Cerebellar cortex (tissue), 1 donor: ENCODE measurements at places on chromosomes 13 and 19.

- DNase-seq = no peak
Measured at GRCh38 chr19:16416991-16417390, 54.8 kb downstream of the EPS15L1 start.

DNA sequence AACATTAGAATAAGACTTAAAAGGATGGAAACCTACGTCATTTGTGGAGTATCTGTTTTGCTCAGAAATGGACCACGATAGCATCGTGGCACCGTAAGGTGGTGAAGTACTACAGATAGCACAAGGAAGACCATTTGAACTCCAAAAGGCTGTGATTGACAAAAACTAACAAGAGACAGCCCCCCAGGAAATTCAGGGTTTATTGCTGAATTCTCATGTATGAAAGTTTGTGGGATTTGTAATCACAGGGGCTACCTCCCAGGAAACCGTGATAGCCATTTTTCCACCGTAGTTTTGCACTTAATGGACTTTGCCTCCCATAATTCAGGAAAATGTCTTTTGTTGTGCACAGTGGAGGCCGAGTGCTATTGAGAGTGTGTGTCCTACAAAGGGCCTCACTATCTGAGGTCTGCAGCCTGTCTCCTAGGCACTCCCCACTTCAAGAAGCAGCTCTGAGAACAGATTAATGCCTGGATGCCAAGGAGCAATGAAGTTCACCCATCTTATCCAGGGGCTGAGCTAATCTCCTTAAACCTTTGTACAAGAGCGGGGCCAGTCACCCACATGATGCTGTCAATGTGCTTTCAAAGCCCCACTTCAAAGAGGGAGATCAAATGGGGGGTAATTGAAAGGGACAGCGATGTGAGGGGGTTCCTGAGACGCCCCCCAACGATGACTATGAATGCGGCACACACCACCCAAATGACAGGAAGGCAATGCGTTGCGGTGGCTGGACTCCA lies 182.6 kb downstream of the COL4A1 start:
- no peak for DNase-seq

DNA sequence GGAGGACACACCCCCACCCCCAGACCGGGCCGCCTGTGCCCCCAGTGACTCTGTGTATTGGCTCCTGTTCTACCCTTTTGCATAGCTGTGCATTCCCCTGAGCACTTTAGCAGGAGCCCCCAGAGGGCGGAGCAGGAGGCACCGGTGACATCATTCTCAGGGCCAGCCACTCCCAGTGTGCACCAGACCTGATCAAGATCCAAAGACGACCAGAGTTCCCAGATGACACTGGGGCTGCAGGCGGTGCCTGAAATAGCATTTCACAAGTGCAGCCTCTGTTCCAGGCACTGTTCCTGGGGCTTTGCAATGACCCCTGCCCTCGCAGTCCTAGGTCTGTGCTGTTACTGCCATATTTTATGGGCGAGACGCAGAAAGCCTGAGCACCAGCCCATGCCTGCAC lies 14.5 kb upstream of the PTPRS start:
- DNase-seq = no peak

- no peak for DNase-seq
Measured at GRCh38 chr19:2208975-2209374, 27.2 kb downstream of the PLEKHJ1 start.

DNA sequence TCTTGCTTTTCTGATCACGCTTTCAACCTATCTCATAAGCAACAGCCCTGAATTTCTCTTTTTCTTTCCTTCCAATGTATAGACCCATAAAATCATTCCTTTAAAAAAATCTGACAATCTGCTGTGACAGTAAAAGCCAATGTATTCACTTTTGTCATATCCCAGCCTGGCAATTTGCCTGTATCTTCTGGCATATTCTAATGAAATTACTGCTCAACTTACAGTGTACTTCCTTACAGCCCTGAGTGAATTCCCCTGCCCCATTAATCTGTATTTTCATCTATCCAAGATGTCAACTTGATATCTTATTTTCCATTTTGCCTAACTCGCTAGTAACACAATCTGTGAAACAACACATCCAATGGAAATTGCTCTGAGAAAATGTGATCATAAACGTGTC lies 18.0 kb upstream of the SERP2 start:
- DNase-seq = no peak

- no peak for DNase-seq
Measured at GRCh38 chr13:95723438-95723837, 46.5 kb downstream of the DNAJC3 start.

DNA sequence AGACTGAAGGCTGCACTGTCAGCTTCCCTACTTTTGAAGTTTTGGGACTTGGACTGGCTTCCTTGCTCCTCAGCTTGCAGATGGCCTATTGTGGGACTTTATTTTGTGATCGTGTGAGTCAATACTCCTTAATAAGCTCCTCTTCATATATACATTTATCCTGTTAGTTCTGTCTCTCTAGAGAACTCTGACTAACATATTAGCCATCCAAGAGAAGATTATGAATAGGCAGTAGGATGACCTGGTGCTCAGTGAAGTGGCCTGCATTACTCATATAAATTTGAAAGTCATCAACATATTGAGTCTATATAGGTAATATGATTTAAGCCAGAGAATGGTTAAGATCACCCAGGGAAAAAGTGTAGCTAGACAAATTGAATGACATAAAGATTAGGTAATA lies 136.3 kb upstream of the UFM1 start:
- DNase-seq = no peak

- no peak for DNase-seq
Measured at GRCh38 chr13:95323930-95324662, 22.8 kb upstream of the ABCC4 start.

- DNase-seq = no peak
Measured at GRCh38 chr13:30618930-30619279, 1.2 kb downstream of the USPL1 start.

GRCh38 chr19:6066661-6067646 lies 43.3 kb downstream of the RFX2 start:
- DNase-seq = peak; percentile 54

GRCh38 chr13:27159806-27160563 lies 11.6 kb downstream of the USP12 start:
- DNase-seq = no peak

GRCh38 chr13:32330441-32330840 lies 15.1 kb downstream of the BRCA2 start:
- DNase-seq = no peak

DNA sequence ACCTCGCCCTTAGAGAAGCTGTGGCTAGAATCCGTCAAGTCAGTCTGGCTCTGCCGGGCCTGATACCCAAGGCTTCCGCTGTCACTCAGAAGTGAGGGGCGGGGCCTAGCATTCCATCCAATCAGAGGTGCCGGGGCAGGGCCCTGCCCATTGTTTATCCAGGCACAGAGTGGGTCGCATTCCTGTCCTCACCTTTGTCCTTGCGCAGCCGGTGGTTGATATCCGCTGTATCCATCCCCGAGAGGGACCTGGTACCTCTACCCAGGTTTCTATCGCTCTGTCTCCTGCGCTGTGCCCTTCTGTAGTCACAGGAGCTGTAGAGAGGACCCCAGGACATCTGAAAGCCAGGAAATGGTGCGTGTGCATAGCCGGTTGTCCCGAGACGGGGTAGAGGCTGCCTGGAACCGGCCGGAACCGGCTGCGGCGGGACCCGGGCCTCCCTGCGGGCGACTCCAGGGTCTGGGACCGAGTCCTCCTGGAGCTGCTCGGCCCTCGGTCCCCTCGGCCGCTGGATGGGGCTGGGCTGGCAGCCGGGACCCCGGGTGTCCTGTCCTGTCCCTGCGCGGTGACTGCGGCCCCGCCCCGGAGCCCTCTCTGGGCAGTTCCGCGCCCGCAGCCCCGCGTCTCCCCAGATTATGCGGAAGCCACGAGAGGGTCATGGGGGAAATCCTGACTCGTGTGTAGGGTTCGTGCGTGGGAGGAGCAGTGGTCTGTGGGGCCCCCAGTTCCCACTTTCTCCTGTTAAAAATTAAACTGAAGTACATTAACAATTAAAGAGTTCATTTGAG lies at the start of gene ZNF763:
TSS of gene ZNF763 (plus strand) at position 183 of the 788 bp plus-strand sequence. CDS start at position 352, 169 bp downstream.
- DNase-seq = peak; percentile 96

- no peak for DNase-seq
Measured at GRCh38 chr13:51977625-51978024, 33.6 kb downstream of the ATP7B start.

DNA sequence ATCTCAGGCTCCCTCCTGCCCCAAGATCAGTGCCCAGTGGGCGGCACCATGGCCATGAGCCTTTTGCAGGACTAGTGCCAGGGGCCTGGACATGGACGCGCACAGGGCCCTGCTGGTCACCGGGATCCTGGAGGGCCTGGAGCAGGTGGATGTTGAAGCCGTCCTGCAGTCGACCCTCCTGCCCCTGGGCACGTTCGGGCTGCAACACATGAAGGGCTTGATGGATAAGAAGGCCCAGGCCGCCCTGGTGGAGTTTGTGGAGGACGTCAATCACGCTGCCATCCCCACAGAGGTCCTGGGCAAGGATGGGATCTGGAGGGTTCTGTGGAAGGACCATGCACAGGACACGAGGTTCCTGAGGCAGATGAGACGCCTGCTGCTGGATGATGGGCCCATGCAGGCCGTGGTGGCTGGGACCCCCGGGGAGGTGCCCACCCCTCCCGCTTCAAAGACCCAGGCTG lies 38.0 kb upstream of the PNMA8B start:
- no peak for DNase-seq

DNA sequence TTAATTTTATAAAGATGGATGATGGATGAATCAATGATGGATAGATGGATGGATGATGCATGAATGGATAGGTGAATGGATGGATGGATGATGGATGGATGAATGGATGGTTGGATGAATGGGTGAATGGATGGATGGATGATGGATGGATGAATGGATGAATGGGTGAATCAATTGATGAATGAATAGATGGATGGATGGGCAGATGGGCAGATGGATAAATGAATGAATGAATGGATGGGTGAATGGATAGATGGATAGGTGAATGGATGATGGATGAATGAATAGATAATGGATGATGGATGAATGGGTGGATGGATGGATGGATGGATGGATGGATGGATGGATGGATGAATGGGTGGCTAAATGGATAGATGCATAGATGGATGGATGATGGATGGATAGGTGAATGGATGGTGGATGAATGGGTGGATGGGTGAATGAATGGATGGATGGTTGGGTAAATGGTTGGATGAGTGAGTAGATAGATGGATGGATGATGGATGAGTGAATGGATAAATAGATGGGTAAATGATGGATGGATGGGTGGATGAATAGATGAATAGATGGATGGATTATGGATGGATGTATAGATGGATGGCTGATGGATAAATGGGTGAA lies 12.8 kb downstream of the ZNF579 start:
- no peak for DNase-seq

DNA sequence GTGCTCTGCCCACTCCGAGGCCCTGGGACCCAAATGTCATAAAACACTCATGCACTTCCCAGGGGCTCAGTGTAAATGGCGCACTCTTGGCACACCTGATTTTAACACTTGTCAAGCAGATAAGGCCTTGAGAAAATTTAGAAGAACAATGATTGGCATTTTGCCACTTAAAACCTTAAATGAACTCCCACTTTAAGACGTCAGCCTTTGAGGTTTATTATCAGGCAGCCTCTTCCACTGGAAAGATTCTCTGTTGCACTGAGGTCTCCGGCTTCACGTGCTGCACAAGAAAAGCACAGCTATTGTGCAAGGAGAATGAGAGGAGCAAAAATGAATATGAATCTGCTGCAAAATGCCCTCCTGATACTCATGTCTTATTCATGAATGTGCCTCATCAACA lies 38.5 kb upstream of the ATP11A start:
- DNase-seq = no peak

DNA sequence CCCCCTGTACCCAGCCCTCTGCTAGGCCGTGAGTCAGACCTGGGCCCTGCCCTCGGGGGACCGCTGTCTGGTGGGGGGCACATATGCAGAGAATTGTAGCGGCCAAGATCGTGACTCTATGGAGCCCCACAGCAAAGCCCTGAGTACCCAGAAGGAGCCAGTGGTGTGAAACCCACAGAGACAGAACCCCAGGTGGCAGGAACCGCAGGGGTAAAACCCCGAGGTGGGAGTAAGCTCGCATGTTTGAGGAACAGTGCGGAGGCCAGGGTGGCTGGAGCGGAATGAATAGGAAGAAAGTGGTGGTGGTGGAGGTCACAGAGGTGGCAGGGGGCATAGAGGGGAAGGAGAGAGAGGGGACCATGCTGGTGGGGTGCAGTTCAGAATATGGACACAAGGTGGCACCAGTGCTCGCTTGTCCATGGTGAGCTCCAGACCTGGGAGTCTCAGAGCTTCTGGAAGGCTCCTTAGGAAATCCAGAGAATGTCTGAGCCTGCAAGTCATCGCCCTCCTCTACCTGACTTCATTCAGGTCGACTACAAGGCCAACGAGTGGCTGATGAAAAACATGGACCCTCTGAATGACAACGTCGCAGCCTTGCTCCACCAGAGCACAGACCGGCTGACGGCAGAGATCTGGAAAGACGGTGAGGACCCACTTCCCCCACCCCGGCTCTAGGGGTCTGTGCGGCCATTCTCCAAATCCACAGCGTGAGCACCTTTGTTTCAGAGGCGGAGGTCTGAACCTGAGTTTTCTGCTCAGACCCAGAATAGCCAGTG lies 48.9 kb downstream of the MYH14 start:
- peak; percentile 49 for DNase-seq

GRCh38 chr13:51914137-51914493 lies 52.3 kb downstream of the CCDC70 start:
- no peak for DNase-seq
